Sigmoid colon (tissue), 7 donors: ENCODE measurements at places on chromosomes 16 and 17. TPM values are rescaled to one million over a fixed set of nuclear protein-coding genes. Genes with fewer than 3 reads are reported as not detected.

Gene KCTD2
- total RNA-seq: 25.5 TPM

Gene SYCE1L
- not detected for total RNA-seq

Gene KIF18B
- total RNA-seq: under 0.01 TPM

Gene CACNB1
- total RNA-seq: 5.3 TPM

Gene CA7
- total RNA-seq: not detected

Gene HS3ST3A1
- 3.5 TPM for total RNA-seq

- H3K27ac ChIP-seq: peak overlapping the region; percentile 91
- no peaks in the 10 kb centered on the region for H3K36me3 ChIP-seq
- H3K4me1 ChIP-seq: no peaks in the 10 kb centered on the region
- H3K27me3 ChIP-seq: no peaks in the 10 kb centered on the region
- peak overlapping the region; percentile 58 for H3K4me3 ChIP-seq
These were observed 806 bp downstream of the RAD51C start for GRCh38 chr17:58693208-58693607.

DNA sequence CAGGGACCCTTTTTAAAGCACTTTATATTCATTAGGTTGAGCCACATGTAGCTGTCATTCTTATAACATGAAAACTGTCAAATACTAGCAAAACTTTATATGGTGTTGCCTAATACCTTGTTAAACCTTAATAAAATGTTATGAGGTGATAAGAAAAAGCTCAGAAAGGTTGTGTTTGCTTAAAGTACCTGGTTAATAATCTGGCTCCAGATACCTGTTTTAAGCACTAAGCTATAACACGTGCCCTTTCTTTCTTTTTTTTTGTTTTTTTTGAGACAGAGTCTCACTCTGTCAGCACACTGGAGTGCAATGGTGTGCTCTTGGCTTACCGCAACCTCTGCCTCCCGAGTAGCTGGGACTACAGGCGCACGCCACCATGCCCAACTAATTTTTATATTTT, 58.9 kb upstream of the STAC2 start:
- H3K4me1 ChIP-seq: peaks cover 16% of the 10 kb centered on the region
- no peak overlapping the region for H3K4me3 ChIP-seq
- H3K27ac ChIP-seq: no peak overlapping the region
- H3K27me3 ChIP-seq: no peaks in the 10 kb centered on the region
- no peaks in the 10 kb centered on the region for H3K36me3 ChIP-seq

DNA sequence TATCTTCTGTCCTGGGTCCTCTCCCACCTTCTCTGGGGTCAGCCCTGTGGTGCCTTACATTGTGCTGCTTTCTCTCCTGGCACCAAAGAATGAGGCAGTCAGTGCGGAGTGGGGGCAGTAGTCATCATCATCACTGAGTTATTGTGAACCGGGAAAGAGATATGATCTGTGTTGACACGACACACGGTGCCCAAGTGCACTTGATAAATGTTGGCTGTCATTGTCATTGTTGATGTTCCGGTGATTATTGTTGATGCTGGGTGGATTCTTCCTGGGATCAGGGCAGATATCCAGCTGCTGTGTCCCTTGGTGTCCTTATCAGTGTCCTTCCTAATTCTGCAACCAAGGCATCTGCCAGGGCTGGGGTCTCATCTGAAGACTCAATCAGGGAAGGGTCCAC, 121.7 kb downstream of the ABCC6 start:
- peaks cover 32% of the 10 kb centered on the region for H3K36me3 ChIP-seq
- no peak for DNase-seq
- H3K27me3 ChIP-seq: no peaks in the 10 kb centered on the region

DNA sequence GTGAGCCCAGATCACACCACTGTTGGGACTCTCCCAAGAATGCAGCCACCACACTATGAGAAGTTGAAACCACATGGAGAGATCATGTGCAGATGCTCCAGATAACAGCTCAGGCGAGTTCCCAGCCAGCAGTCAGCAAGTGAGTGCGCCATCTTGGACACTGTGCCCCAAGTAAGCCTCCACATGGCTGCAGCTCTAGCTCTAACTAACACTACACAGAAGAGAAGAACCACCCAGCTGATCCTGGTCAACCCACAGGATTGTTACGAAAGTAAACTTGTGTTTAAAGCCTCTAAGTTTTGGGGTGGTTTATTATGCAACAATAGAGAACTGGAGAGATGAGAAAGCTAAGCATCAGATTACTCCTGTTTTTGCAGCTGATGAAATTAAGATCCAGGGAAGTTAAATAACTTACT, 25.8 kb downstream of the SLC38A7 start:
- no peak overlapping the region for H3K27ac ChIP-seq
- no peaks in the 10 kb centered on the region for H3K4me1 ChIP-seq
- no peaks in the 10 kb centered on the region for H3K36me3 ChIP-seq
- no peak overlapping the region for H3K4me3 ChIP-seq
- no peak for DNase-seq

- peak overlapping the region; percentile 92 for H3K27ac ChIP-seq
- H3K4me1 ChIP-seq: peaks cover 46% of the 10 kb centered on the region
- no peak overlapping the region for H3K4me3 ChIP-seq
- H3K36me3 ChIP-seq: no peaks in the 10 kb centered on the region
- peak; percentile 71 for DNase-seq
These were observed 83.2 kb upstream of the TOB1 start for GRCh38 chr17:50949128-50949988.

DNA sequence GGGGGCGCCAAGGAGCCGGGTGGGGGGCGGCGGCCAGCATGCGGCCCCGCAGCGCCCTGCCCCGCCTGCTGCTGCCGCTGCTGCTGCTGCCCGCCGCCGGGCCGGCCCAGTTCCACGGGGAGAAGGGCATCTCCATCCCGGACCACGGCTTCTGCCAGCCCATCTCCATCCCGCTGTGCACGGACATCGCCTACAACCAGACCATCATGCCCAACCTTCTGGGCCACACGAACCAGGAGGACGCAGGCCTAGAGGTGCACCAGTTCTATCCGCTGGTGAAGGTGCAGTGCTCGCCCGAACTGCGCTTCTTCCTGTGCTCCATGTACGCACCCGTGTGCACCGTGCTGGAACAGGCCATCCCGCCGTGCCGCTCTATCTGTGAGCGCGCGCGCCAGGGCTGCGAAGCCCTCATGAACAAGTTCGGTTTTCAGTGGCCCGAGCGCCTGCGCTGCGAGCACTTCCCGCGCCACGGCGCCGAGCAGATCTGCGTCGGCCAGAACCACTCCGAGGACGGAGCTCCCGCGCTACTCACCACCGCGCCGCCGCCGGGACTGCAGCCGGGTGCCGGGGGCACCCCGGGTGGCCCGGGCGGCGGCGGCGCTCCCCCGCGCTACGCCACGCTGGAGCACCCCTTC, 484 bp downstream of the FZD2 start:
- no peaks in the 10 kb centered on the region for H3K36me3 ChIP-seq
- DNase-seq: peak; percentile 69
- peaks cover 40% of the 10 kb centered on the region for H3K27me3 ChIP-seq

GRCh38 chr17:77303620-77304019, 162.9 kb downstream of the SEC14L1 start:
- H3K27ac ChIP-seq: peak overlapping the region; percentile 26
- H3K4me1 ChIP-seq: no peaks in the 10 kb centered on the region
- H3K36me3 ChIP-seq: no peaks in the 10 kb centered on the region
- H3K27me3 ChIP-seq: no peaks in the 10 kb centered on the region

DNA sequence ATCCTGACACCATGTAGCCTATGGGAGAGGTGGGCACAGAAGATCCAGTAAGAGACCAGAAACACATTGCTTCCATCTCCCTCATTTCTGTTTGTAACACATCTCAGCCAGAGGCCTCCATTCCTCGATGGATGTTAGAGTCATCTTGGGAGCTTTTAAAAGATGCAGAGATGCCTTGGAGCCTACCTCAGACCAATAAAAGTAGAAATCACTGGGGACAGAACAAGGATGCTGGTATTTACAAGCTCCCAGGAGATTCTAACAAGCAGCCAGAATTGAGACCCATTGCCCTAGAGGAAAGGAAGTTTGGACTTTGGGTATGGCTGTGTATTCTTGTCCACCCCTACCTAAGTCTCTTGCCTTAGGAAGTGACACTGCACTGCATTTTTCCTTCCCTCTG, 40.8 kb downstream of the HS3ST3A1 start:
- no peaks in the 10 kb centered on the region for H3K27me3 ChIP-seq
- H3K36me3 ChIP-seq: no peaks in the 10 kb centered on the region
- H3K4me1 ChIP-seq: no peaks in the 10 kb centered on the region
- DNase-seq: no peak
- H3K4me3 ChIP-seq: no peak overlapping the region
- H3K27ac ChIP-seq: no peak overlapping the region

DNA sequence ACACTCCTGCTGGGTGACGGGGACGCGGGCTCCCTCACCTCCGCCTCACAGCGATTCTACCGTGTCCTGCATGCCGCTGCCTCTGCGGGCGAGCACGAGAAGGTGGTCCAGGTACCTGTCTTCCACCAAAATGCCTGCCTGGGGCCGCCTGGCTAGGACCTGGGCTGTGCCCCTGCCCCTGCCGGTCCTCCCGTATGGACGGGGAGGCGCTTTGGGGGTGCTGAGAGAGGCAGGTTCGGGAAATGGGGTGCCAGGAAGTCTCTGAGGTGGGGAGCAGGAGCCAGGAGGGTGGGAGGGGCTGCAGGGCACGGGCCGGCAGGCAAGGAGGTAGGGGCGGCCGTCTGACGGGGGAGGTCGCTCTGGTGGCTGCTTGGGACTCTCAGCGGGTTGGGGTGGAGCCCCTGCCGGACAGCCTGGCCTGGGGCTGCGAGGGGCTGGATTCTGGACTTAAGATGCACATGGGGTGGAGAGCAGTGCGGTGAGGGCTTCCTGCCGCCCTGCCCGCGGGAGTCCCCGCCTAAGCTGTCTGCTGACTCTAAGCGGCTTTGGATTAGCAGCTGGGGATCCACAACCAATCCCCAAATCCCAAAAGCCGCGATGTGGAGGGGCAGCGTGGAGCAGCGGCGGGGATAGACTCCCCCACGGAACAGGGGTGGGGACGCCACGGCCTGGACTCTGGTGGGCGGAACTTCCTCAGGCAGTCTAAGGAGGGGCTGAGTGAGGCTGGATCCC, 5.8 kb downstream of the CHTF18 start:
- DNase-seq: no peak
- H3K4me1 ChIP-seq: peaks cover 4% of the 10 kb centered on the region
- no peak overlapping the region for H3K27ac ChIP-seq
- H3K4me3 ChIP-seq: no peak overlapping the region
- H3K36me3 ChIP-seq: no peaks in the 10 kb centered on the region
- peaks cover 19% of the 10 kb centered on the region for H3K27me3 ChIP-seq

DNA sequence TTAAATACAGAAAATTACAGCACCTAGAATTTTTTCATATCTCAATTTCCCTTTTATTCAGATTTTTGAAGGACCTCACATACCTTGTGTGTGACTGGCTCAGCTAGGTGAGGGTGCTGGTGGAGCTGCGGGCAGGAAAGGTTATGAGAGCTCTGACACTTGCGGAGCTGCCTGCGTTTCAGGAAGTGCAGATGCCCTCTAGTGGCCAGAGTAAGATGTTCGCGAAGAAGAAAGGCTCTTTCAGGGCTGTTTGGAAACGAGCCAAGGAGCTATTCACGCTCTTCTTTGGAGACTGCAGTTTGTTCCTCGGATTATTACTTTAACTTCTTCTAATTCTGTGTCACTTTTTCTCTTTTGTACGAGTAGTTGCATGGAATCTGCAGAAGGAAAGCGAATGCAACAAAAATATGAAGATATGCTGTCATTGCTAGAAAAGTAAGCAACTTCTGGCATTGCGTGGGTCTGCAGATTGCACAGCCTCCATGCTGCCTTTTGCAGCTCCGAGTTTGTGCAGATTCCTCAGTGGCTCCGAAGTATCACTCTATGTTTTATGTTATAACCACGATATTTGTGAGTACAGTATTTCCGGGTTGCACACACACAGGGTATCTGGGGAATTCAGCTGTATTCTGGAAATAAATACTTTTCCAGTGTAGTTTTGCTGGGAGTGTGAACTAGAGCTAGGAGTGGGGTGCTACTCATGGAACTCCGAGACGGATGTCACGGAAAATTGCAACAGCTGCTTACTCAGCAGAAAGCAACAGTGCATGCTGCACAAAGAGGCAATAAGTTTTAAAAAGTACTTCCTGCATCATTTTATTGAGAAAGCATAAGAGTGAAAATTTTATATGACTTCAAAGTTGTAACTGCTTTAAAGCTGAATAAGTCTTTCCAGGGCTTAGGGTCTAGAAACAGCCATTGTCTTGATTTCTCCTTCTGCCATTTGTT, 46.3 kb downstream of the DNAH9 start:
- no peak overlapping the region for H3K4me3 ChIP-seq
- H3K27me3 ChIP-seq: no peaks in the 10 kb centered on the region
- H3K27ac ChIP-seq: no peak overlapping the region
- no peaks in the 10 kb centered on the region for H3K36me3 ChIP-seq
- DNase-seq: peak; percentile 80
- no peaks in the 10 kb centered on the region for H3K4me1 ChIP-seq

- DNase-seq: peak; percentile 76
- H3K4me1 ChIP-seq: no peaks in the 10 kb centered on the region
- H3K27ac ChIP-seq: no peak overlapping the region
- no peaks in the 10 kb centered on the region for H3K36me3 ChIP-seq
- H3K27me3 ChIP-seq: no peaks in the 10 kb centered on the region
These were observed 157.1 kb downstream of the RGS9 start for GRCh38 chr17:65294181-65294719.
